ENCODE measurements at places on chromosomes 4 and X.

GRCh38 chr4:3878678-3879077 is 112.5 kb downstream of the ADRA2C start:
- no peak for DNase-seq

DNA sequence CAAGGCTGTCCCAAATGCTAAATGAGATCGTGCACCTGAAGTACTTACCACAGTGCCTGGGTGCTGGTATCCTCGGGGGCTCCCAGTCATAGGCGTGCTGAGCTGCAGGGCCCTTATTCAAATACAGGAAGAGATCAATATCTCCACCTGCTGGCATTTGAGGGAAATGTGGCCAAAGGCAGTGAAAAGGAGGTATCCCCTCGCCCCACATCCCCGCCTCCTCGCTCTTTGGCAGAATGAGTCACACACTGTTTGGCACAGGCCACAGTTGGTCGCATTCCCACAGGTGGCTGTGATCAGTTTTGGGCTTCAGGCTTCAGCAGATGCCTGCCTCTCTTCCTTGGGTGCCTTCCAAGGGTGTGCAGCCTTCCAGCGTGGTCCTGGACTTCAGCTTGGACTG is 28.4 kb downstream of the ZNF185 start:
- DNase-seq = peak; percentile 75

DNA sequence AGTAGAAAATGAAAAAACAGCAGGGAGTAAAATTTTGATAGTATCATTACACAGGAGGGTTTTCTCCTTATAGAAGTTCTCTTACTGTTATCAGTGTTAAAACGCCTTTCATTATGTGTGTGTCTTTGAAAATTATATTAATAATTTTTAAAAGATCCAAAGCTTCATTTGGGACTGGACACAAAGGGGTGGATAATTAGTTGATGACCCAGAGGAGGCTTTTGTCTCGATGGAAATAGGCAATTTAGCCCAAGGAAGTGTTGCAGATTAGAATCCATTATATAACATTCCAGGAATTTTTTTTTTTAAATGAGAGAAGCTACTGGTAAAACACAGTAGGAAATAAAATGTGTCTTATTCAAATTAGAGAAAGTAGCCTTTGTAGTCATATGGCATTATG is 1339.3 kb downstream of the FSTL5 start:
- no peak for DNase-seq

DNA sequence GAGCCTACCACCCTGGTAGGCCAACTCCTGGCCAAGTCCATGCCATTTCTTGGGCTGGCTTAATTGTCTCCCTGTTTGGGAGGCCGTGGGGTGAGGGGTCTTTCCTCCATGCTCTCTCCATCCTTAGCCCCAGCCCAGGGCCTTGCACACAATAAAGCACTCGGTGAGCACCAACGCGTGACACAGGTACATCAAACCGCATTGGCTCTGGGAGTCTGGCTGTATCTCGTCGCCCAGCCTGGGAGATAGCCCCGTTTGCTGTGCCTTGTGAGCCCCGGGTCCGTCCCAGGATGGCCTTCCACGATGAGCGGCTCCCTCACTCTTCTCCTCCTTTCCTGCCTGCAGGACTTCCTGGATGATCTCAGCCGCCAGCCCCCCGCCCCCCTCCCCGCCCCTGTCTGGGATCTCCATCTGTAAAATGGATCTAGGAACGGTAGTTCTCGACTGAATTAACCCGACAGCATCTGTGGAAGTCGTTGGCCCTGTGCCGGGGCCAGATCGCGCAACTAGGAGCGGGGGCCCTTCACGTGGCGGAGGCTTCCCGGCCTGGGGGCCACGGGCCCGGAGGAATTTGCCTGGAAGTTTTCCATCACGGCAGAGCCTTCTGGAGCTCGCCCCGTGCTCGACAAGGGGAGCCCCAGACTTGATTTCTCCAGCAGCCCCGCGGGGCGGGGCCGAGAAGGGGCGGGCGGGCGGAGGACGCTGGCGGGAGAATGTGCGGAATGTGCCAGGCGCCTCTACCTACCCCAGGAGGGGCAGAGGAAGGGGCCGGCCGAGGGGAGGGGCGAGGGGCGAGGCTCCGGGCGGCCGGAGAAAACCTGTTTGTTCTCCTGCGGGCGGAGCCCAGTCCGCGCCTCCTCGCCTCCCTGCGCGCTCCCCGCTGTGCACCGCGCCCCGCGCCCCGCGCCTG is at the start of gene ZNF185:
Gene ZNF185, plus strand, starts transcription at position 846 of the 910 bp plus-strand sequence. CDS start 16,423 bp downstream, outside the sequence.
- no peak for DNase-seq

DNA sequence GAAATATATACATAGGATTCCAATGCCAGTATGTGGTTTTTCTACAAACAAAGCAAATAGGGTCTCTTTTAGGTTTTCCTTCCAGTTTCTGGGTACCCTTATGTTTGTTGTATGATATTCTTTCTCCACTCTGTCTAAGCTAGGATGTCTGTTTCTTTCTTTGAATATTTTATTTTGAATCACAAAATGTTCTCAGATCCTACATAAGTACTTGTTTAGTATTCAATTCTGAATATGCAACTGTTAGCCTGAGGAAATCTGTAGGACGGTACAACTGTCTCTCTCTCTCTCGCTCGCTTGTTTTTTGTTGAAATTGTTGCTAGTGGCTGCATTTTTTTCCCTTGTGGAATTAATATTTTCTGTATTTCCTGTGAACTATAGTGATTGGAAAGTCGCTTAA is 163.2 kb downstream of the CCSER1 start:
- no peak for DNase-seq

DNA sequence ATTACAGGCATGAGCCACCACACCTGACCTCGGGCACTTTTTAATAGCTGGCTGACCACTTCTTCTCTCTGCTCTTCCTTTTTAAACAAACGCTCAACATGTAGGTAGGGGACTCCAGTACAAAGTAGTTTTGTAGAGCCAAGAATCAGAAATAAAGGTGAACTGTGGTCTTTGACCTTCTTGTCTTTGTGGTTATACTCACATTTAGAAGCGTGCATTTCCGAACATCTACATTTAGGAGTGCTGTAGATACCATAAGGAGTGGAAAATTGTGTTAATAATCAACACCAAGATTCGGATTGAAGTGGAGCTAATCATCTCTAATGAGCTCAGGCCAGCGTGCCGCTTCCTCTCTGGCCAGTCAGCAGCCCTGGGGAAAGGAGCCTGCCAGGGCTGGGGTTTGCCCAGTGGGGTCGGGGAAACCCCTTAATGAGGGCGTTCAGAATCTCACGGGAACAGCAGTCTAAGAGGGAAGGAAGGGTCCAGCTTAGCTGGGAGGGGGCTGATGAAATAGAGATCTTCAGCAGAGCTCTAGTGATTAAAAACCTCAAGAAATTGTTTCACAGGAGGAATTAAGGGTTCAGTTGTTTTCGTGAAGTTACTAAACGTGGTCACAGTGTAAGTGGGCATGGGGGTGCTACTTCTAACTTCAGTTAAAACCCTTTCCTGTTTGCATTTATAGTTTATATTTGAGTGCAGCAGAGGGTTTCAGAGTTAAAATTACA is 81.2 kb downstream of the GAB1 start:
- DNase-seq = peak; percentile 15

- DNase-seq = no peak
These were observed 170.2 kb downstream of the RAPGEF2 start for GRCh38 chr4:159273141-159273438.

DNA sequence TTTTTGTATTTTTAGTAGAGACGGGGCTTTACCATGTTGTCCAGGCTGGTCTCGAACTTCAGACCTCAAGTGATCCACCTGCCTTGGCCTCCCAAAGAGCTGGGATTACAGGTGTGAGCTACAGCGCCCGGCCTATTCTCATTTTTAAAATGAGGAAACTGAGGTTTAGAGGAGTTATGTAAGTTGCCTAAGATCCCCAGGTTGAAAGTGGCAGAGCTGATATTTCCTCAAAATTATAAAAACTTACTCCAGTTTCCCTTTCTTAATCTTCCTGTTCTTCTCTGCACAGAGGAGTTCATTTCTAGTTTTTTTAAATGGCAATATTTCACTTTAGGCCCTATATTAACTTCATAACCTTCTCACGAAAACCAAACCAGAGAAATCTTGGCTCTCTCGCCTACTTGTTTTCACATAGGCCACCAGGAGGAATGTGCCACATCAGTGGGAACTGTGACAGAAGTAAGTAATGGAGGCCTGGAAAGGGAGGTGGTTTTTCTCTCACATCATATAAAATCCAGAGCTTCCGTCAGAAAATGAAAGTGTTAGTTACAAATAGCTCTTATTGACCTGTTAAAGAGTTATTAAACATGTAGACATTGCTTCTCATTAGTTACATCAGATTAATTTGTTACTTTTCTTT is 16.1 kb upstream of the RS1 start:
- DNase-seq = no peak

DNA sequence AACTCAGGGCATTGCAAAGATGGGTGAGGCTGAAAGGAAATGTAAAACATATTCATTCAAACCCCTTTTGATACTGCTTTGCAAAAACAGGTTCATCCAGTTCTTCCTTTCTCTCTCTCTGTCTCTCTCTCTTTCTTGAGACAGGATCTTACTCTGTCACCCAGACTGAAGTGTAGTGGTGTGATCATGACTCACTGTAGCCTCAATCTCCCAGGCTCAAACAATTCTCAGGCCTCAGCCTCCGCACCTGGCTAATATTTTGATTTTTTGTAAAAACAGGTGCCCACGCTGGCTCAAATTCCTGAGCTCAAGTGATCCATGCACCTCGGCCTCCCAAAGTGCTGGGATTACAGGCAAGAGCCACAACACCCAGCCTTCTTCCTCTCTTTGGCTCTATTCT is 15.6 kb upstream of the DCHS2 start:
- DNase-seq = no peak

DNA sequence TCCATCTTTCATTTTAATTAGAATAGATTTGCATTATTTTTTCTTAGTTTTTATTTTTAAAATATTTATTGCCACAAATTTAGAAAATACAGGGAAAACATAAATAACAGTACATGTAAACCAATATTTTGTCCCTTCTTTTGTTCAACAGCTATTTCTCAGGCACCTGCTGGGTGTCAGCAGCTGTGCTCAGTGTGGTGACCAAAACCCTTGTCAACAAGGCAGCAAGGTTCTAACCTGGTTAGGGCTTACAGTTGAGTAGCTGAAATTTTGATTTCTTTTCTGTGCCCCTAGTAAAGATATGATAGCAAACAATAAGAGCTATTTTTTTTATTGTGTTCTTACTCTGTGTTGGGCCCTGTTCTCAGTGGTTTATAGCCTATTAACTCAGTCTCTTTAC is 128.1 kb downstream of the PTTG2 start:
- no peak for DNase-seq

GRCh38 chr4:35105486-35105885 is 1138.8 kb downstream of the ARAP2 start:
- no peak for DNase-seq

All from common myeloid progenitor, CD34-positive (primary cell).